GM19239 (cell line): ENCODE measurements at places on chromosomes 11 and 22.

DNA sequence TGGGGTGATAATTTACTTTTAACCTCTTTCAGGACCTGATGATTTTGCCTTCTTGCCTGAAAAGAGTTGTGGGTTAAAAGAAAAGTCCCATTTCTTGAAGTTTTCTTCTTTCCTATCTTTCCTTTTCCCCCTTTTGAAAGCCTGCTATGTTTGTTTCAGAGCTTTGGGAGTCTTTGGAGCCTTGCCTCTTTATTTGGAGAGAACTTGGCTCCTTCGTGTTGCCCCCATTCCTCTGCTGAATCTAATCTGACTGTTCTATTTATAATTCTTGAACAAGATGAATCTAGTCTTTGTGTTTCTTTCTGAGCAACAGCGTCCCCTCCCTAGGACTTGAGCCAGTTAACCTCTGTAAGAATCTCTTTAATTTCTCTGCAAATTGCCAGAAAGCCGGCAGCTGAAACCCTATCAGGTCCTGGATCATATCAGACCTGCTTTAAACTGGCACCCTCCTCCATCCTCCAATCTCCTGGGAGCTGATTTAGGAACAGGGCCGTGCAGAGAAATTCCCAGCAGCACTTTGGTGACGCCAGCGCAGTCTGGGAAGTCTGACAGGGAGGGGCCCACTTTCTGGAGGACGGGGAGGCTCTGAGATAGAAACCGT, 289.1 kb upstream of the SORL1-AS1 start:
- DNase-seq = no peak

DNA sequence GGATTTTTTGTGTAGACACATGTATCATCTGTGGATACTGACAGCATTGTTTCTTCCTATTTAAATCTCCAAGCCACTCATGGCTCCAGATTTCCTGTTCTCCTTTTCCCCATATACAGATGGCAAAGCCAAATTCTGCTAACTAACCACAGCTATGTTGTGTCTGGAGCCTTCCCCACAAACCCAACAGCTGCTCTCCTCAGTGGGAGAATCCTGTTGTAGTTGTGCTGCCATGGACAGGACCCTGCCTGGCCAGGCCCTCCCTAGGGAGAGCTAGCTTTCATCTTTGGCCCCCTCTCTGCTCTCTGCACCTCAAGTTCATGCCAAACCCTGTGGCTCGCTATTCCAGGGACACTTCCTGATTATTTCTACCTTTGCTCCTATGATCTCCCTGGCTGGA, 106.4 kb upstream of the CCDC90B start:
- no peak for DNase-seq

DNA sequence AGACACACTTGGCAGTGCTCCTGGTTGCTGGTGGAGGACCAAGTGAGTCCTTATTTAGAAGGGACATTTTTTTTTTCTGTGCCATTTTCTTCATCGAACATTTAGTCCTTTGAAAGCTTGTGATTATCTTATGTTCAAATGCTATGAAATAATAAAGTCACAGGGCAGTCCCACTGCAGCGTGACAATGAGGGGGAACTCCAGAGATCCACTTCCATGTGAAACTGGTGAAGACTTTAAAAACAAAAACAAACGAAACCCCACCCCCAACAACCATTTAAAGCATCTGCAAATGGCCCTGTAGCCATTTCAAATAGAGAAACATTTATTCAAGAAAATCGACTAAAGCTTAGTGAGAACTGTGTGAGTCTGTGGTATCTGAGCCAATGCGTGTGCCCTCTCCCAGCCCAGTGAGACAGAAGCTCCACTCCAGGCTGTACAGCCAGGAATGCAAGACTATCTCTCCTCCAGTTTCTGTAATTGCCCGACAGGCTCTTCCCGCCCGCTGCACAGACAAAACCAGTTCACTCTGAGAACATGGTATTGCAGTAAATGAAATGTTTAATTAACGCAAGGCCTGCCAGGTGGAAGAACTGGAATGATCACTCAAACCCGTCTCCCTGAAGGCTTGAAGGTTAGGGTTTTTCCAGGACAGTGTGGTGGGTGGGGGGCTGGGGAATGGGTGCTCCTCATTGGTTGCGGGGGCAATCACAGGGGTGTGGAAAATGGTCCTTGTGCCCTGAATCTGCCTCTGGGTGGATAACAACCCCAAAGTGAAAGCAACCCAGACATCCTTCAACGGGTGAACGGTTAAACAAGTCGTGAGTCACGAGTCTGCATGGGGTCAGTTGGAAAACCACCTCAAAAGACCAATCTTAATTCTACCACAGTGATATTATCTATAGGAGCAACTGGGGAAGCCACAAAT, 8.4 kb downstream of the KRTAP5-6 start:
- DNase-seq = no peak

DNA sequence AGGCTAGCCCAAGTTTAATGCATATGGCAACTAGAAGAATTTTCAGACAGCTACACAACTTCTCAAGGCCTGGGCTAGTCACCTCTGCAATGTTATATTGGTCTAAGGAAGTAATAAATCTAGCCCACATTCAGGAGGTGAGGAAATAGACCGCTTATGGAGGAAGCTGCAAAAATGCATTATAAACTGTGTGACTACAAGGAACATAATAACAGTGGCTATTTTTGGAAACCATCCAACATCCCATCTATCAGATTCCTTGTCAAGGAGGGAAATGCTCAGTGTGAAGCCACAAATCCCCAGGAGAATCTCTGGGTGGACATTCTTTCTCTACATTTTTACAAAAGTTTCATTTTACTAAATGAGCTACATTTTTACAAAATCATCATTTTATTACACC, 76.1 kb downstream of the BBOX1 start:
- DNase-seq = no peak

- no peak for DNase-seq
Measured at GRCh38 chr22:46286006-46286405, 10.7 kb upstream of the GTSE1 start.

- DNase-seq = no peak
Measured at GRCh38 chr11:130706572-130706971, 209.7 kb downstream of the SNX19 start.

DNA sequence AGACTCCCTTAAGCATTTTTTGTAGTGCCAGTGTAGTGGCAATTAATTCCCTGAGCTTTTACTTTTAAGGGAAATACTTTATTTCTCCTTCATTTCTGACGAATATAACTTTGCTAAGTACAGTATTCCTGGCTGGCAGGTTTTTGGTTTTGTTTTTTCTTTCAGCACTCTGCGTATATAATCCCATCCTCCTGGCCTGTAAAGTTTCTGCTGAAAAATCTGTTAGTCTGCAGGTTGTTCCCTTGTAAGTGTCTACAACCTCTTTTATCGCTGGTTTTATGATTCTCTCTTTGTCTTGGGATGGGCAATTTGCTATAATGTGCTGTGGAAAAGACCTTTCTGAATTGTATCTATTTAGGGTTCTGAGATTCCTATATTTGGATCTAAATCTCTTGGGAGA, 56.0 kb downstream of the KCNQ1OT1 start:
- DNase-seq = no peak

DNA sequence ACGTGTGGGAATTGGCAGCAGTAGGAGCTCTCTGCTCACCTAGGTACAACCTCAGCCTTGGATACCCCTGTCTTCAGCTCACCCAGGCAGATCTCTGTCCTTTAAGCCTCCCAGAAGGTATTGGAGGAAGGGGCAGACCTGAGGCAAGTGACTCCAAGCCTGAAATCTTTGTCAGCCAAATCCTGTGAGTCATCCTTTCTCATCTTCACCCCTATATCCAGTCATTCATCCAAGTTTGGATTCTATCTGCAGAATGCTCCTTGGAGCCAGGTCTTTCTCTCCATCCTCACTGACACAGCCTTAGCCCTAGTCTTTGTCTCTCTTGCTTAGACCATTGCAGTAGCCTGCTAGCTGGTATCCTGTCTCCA, 10.4 kb upstream of the THY1 start:
- DNase-seq = no peak

- DNase-seq = no peak
Measured at GRCh38 chr11:47916361-47916841, 64.0 kb upstream of the PTPRJ start.

- DNase-seq = no peak
Measured at GRCh38 chr22:43110927-43111623, 525 bp downstream of the BIK start.

DNA sequence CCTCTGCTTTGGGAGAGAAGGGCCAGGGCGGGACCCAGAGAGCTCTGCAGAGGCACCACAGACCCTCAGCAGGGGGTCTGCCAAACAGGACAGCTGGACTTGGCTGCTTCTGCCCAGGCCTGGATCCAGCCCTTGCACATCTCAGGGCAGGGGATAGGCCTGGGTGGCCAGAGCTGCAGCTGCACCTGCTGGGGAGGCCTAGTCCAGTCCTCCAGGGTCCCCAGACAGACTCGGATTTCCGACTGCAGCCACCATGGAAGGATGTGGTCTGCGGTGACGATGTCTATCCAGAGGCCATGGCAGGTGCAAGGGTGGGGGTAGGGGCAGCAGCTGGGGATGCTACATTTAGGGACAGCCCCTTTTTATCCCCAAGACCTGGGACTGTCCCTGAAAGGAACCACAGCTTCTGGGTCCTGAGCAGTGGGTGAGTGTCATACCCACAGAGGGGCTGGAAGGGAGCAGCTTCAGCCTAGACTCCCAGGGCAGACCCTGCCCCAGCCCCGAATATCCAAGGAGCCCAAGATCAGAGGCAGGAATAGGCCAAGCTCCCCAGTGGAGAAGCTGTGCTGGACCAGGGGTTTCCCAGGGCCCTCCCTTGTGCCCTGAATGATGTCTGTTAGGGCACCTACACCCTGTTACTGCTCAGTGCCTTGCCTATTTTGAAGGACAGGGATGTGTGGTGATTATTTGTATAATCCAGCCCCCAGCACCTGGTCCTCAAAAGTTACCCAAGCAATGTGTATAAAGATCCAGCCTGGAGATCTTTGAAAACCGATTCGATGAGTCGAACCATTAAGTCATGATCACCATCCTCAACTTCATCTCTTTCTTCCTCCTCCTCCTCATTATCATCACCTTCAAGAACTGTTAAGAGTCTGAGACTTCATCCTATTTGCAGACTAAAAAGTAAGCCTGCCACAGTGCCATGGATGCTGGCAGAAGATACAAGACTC, 2.5 kb upstream of the IGLL5 start:
- peak; percentile 66 for DNase-seq

DNA sequence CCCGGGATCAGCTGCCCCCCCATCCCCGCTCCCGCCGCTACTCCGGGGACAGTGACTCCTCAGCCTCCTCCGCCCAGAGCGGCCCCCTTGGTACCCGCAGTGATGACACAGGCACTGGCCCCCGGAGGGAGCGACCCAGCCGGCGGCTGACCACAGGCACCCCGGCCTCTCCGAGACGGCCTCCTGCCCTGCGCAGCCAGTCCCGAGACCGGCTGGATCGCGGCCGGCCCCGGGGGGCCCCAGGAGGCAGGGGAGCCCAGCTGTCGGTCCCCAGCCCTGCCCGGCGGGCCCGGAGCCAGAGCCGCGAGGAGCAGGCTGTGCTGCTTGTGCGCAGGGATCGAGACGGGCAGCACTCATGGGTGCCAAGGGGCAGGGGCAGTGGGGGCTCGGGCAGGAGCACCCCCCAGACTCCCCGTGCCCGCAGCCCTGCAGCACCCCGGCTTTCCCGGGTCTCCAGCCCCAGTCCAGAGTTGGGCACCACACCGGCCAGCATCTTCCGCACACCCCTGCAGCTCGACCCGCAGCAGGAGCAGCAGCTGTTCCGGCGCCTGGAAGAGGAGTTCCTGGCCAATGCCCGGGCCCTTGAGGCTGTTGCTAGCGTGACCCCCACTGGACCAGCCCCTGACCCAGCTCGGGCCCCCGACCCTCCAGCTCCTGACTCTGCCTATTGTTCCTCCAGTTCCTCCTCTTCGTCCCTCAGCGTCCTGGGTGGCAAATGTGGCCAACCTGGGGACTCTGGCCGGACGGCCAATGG, 3.9 kb downstream of the RASL10A start:
- DNase-seq = no peak

GRCh38 chr22:40113696-40114095, 64.0 kb upstream of the TNRC6B start:
- no peak for DNase-seq

GRCh38 chr22:50674130-50674500, 1.5 kb downstream of the SHANK3 start:
- no peak for DNase-seq
